ENCODE measurements at places on chromosomes 6 and 20. TPM values are rescaled to one million over a fixed set of nuclear protein-coding genes. Genes with fewer than 3 reads are reported as not detected.

Gene NMBR
- 0.10 TPM for total RNA-seq

Gene TRAM2
- 11.5 TPM for total RNA-seq

Gene ELOVL4
- total RNA-seq, result 1.4 TPM

Gene MOCS3
- 13.7 TPM for total RNA-seq

Gene PPP1R3G
- total RNA-seq, result 6.3 TPM

Gene SRXN1
- total RNA-seq, result 58.9 TPM

Gene BPIFB1
- not detected for total RNA-seq

Gene GRM4
- total RNA-seq, result 0.05 TPM

Gene FBXO9
- total RNA-seq, result 58.4 TPM

Gene FAM217A
- not detected for total RNA-seq

Gene BEND6
- total RNA-seq, result 2.1 TPM

Gene AK9
- 1.6 TPM for total RNA-seq

Gene LTB
- total RNA-seq, result 7.0 TPM

DNA sequence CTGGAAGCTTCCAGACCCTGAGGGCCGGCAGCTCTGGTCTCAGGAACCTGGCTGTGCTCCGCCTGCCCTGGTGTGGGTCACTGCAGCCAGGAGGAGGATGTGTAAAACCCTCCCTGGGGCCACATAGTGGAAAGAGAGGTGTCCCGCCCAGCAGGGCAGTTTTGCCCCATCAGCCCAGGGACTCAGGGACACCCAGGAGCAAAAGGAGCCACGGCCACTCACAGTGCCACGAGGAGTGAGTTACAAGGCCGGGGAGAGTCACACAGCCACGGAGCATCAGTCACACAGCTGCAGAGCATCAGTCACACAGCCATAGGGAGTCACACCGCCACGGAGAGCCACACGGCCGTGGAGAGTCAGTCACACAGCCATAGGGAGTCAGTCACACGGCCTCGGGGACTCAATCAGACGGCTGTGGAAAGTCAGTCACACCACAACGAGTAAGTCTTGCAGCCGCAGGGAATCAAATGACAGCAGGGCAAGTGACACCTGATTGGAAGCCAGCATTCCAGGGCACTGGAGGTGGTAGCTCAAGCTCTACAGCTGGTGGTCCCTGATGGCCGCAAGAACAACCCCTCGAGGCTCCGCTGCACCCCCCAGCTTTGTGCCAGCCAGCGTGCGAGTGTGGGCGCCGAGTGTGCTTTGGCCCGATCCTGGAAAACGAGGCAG, 60.9 kb downstream of the DLL1 start:
- DNase-seq, result no peak

DNA sequence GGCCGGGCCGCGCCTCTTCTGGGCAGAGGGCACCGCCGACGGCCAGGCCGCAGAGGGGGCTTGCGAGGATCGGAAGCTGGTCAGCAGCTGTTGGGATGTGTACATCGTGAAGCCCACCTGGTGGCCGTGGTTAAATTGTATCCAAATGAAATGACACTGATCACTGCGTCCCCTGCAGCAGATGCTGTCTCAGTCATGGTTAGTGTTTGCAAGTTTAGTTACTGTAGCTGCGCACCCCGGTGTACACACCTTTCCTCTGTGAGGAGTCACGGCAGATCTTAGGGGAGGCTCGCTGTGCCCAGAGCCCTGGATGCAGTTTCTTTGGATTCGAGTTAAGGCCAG, 653 bp downstream of the NAA20 start:
- DNase-seq, result no peak

- peak; percentile 12 for DNase-seq
Measured at GRCh38 chr20:17227669-17228623, 1.1 kb downstream of the PCSK2 start.

DNA sequence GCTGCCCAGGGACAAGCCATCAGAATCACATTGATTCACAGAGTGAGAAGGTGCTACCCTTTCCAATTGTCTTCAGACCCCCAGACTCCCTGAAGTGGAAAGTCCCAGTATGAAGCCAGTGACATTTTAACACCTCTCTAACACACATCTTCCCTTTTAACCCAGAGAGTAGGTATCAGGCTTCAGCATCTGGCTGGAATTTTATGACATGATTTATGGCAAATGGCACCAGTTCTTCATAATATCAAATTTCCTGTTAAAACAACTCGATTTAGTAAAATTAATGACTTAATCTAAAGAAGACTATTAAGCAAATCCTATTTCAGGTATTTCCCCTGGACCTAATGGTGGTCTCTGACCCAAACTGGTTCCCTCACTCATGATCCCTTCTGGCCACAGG, 25.0 kb downstream of the KCNB1 start:
- no peak for DNase-seq

DNA sequence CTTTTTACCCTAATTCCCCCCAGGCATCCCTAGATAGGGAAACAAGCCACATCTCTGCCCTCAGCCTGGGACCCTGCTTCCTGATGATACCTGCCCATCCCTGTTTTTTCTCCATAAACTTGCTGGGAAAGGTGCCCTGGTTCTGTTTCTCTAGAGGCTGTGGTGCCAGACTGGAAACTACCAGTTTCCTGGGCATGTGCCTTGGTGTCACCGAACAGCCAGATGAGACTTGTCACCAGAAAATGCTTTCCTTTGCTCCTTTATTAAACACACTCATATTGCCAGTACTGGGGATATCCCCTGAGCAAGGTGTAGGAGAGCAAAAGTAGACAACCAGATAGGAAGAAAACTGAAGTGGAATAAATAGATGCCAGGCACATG, 16.8 kb downstream of the SRSF3 start:
- DNase-seq, result no peak

DNA sequence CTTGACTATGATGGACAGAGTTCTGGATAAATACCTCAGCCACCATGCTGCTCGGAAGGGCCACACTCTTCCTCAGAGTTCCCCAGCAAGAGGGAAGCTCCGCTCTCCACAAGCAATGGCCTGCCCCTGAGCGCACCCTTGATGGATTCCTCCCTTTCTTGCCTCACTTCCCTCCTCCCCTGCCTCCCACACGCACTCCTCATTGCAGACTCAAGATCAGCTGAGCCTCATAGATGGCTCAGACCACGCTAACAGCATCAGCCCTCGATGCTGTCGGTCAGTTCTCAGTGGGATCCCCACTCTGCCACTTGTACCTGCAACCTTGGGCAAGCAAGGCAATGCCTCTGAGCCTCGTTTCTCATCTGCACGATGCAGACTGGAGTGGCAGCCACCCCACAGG, 123.3 kb downstream of the BMP7 start:
- DNase-seq, result no peak

DNA sequence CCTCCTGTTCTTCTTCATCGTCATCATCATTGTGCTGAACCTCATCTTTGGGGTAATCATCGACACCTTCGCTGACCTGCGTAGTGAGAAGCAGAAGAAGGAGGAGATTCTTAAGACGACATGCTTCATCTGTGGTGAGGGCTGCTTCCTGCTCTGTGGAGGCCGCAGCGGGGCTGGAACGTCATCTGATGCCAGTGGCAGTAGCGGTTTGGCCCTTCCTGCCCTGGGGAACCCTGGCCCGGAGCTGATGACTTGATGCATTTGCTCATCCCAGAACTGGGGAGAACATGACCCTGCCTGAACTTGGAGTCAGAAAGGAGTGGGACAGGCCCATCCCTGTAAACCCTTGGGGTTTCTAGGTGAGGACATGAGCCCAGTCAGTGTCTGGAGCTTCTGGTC, 18.7 kb downstream of the UQCC2 start:
- DNase-seq, result no peak

DNA sequence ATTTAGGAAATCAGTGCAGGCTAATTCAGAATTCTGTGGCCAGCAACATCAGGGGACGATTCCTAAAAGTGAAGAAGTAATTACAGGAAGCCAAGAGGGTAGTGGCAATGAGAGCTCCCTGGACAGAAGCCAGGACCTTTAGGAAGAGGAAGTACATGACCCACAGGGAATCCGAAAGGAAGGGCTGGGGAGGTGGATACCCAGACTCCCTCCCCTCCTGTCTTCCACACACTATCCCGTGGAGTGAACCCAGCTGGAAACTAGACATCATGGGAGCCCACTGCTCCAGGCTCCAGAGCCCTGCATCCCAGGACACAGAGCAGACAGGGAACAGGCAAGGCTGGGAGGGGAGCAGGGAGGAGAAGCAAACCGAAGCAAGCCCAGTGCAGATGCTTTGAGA, 83.0 kb downstream of the SNX5 start:
- no peak for DNase-seq

GRCh38 chr6:77034161-77034560, 429.1 kb downstream of the HTR1B start:
- peak; percentile 88 for DNase-seq

GRCh38 chr6:45737331-45738056, 278.2 kb downstream of the CLIC5 start:
- DNase-seq, result no peak

DNA sequence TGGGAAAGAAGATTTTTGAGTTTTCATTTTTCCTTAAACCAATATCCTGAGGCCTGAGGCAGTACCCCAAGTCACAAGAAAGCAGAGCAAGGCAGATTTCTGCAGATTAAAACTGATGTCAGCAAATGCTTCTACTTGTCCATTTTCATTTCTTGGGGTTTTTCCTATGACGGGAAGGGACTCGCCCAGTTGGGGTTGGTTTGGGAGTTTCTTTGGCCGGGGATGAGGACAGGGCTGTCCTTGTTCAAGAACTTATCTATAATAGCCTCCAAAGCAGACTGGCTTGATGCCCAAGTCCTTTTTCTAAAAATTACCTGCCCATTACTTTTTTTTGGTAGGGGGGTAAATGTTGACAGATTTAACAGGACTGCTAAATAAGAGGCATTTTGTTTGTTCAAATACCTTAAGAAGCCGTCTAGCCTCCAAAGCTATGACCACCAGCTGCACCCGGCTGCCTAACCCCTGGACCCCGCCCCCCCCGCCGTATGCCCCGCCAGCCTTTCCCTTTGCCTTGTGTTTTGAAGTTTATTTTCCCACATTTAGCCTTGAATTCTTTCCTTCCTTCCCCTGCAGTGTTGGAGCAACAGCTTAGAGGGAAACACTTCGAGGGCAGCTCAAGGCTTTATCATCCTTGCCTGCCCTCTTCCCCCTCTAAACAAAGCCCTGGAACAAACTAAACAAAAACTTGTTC, 2.5 kb downstream of the KCNK5 start:
- DNase-seq, result no peak

Measured in renal cortical epithelial cell (primary cell).